Stimulated activated CD8-positive, alpha-beta memory T cell treated with anti-CD3 and anti-CD28 coated beads, Interleukin-15, amount 100 ng/mL, for 1 hour (primary cell): ENCODE measurements at places on chromosomes 2 and 18.

DNA sequence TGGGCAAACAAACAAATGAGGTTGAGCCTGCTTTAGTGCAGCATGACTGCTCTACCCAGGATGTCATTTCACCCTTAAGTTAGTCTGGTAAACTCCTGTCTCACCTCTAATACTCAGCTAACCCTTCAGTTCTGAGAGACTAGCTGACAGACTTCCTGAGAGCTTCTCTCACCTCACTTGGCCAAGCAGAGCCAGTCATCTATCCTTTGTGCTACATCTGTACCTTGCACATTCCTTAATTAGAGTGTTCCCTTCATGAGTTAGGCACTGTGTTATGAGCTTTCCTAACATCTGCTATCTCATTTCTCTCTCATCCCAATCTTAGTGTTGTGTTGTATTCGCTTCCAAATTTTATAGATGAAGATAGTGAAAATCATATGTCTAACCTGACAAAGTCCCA, 220.1 kb upstream of the PIK3C3 start:
- DNase-seq = no peak

DNA sequence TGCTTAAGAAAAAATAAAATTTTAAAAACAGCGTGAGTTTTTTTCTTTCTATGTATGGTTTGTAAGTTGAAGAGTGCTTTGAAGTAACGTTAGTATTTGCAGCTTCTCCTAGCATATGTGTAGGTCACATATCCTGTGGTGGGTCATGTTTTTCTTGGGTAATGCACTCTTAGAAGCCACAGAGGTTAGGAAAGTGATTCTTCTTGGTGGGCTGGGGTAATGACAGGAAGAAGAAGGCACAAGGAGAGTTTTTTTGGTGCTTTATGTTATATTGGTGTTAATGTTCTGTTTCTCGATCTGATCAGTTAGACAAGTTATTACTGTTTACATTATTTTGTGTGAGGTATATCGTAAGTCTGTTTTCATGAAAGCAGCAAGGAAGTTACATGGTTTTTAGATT, 109.0 kb downstream of the ICA1L start:
- DNase-seq = no peak

DNA sequence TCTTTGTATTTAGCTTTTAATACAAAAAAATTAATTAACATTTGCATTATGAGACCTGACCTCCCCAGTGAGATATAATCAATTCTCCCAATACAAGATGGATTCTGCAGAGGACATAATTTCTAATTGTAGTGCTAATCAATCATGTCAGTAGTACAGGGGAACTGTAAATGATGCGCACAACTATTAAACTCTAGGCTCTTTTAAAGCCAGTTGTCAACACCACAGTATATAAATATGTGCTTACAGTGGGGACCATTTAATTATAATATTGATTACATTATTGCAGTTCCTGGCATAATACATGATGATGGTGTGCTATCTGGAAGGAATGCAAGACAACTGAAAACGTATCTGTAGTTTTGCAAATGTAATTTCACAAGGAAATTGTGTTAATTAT, 285.6 kb upstream of the EPHA4 start:
- no peak for DNase-seq

- no peak for DNase-seq
These were observed 47.9 kb upstream of the B3GNT7 start for GRCh38 chr2:231347638-231348037.

GRCh38 chr2:43737855-43738254, 36.0 kb upstream of the DYNC2LI1 start:
- DNase-seq = no peak

GRCh38 chr2:135142323-135142722, 90.2 kb downstream of the RAB3GAP1 start:
- no peak for DNase-seq

DNA sequence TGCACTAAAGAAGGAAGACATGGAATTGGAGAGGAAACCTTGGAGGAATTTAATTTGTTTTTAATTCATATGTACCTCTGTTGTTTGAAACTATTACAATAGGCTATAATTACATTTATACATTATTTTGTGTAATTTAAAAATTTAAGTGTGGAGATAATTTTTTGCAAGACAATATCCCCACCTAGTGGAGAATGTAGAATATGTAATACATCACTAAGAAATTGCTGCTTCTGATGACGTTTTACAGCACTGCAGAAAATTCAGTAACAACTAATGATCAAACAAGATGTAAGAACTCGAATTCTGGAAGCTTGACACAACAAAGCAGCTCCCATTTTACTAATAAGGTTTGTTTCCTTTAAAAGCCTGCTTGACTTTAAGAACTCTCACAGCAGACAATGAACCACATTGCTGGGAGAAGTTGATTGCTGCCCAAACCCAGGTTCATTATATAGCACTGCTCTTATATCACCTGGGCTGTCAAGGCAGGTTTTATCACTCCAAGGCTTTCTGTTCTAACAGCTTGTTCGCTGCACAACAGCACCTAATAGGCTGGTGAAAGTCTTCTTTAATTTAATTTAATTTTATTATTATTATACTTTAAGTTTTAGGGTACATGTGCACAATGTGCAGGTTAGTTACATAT, 53.4 kb downstream of the THADA start:
- no peak for DNase-seq

DNA sequence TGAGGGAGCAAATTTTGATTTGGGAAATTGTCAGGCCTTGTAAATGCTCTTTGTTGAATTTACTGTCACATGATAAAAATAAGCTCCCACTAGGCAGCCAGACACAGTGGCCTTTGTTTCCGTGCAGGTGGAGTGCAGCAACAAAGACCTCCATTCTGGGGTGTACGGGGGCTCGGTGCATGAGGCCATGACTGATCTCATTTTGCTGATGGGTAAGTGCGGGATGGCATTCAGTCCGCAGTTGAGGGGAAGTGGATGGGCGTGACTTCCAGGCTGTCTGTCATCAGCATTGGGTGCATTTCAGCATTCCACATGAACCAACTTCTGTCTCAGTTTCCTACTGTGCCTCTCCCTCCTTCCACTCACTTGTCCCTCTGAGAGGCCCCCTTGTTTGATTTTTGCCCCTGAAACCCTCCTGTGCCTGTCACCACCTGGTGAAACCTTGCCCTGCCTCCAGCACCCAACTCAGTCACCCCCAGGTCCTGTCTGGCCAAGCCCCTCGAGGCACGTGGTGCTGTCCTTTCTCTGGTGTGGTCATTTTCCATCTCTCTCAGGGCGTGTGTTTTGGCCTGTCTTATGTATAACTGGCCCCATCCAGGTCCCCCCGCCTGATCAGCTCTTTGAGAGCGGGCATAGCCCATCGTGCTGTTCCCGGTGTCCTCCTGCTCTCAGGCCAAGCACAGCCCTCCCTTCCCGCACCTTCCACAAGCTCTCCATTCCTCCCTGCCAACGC, 16.3 kb downstream of the CNDP2 start:
- DNase-seq = no peak

GRCh38 chr2:168816369-168816768, 13.9 kb downstream of the NOSTRIN start:
- DNase-seq = no peak

DNA sequence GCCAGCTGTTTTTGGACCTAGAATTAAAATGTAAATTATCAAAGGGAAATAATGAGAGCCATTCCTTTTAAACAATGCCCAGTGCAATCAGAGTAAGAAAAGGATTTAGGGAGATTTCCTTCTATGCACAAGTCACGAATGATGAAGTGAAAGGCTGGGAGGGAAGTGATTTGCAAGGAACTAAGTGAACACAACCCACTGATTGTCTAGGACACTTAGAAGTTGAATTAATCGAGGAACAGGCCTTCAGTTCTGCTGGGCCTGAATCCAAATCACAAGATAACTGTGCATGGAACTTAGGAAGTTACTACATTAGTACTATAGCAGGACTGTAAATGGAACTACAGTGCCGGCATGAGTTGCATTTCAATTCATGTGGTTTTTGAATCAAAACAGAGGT, 17.7 kb downstream of the MAP2 start:
- DNase-seq = no peak

DNA sequence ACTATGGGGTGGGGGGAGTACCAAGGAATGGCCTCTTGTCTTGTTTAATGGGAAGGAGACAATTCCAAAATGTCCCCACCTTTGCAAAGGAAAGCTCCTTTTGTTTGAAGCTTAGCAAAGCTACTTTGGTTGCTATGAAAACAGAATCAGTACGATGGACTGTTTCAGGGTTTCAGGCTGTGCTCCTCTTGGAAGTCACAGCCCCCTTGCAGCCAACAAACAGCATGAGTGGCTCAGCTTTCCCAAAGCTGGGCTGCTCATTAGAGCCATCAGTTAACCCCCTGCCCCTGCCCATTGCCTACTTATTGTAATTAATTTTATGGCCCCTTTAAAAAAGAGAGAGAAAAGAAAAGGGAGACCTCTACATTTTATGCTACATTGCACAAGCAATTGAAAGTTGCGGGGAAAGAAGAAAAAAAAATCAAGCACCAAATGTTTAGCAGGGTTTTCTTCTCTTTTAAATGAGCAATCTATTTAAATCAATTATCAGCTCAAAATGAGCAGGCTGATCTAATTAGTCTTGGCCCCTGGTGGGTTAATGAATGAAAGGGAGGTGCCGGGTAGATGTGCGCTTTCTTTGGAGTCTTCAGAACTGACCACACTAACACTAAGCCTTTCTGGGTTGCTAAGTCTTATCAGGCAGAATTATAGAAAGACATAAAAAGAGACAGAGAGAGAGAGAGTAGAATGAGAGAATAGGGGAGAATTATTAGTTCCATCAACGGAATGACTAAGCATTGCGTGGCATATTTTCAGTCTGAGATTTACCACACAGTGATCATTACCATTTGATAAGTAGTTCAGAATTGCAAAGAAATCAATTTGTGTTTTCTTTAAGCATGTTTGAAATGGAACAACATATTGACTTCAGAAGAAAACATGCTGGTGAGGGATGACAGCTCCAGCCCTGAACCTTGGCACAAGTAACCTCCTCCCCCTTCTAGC, 284.9 kb downstream of the INSIG2 start:
- DNase-seq = no peak

- DNase-seq = no peak
These were observed 1.1 kb downstream of the EVA1A start for GRCh38 chr2:75559680-75560021.

- no peak for DNase-seq
These were observed 270.6 kb downstream of the CELF4 start for GRCh38 chr18:37294951-37295350.

DNA sequence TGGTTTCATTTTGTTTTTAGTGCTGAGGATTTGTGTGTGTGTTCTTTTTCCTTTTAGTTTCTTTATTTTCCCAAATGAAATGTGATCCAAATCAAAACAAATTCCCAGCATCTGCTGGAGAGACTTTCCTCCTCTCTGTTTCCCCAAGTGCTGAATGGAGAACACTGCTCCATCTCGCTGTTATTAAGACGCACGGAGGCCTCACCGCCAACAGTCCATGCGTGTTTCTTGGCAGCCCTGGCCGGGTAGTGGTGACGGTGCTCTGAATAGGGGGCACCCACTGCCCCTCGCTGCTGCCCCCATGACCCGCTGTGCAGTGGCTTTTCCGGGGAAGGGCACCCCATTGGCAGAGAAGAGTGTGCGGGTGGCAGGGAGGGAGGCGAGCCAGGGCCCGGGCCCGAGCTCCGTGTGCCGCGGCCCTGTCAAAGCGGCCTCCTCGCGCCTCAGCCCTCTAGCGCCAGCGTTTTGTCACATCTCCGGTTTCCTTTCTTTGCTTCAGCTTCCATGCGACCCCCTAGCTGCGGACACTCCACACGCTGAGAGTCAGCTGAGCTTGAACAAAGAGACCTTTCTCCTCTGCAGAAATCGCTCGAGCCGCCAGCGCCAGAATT, 473.7 kb upstream of the SALL3 start:
- no peak for DNase-seq

DNA sequence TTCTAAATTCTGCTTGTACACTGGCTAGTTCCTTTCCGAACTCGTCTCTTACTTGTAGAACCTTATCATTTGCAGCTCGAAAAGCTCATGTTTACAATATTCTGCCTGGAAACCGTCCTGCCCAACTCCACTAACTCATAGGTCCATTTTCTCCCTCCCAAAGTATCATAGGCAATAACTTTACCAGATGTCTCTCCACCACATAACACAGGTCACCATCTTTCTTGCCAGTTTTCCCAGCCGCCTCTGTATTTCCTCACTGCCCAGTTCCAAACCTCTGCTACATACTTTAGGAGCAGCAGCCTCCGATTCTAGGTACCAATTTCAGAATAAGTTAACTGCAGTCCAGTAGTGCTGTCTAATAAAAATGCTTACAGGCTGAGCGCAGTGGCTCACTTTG, 259.5 kb downstream of the GLI2 start:
- DNase-seq = no peak

- no peak for DNase-seq
These were observed 39.5 kb downstream of the UGP2 start for GRCh38 chr2:63881205-63881604.

DNA sequence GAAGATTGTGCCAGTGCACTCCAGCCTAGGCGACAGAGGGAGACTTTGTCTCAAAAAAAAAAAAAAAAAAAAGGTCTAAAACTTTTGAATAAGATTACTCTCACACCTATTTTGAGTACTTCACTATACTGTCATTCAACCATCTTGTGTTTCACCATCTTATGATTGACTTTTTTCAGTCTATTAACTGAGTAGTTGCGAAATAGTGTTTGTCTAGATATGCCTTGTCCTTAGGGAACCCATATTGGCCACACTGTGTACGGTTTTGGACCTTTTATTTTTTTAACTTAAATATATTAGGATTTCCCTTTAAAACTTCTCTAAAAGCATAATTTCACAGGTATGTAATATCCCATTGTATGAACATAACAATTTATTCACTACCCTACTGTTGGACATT, 72.3 kb downstream of the ALMS1 start:
- DNase-seq = no peak

GRCh38 chr18:76721207-76721996, 101.0 kb upstream of the ZNF236 start:
- peak; percentile 28 for DNase-seq

- no peak for DNase-seq
These were observed 98.6 kb downstream of the NOL10 start for GRCh38 chr2:10591207-10591606.

DNA sequence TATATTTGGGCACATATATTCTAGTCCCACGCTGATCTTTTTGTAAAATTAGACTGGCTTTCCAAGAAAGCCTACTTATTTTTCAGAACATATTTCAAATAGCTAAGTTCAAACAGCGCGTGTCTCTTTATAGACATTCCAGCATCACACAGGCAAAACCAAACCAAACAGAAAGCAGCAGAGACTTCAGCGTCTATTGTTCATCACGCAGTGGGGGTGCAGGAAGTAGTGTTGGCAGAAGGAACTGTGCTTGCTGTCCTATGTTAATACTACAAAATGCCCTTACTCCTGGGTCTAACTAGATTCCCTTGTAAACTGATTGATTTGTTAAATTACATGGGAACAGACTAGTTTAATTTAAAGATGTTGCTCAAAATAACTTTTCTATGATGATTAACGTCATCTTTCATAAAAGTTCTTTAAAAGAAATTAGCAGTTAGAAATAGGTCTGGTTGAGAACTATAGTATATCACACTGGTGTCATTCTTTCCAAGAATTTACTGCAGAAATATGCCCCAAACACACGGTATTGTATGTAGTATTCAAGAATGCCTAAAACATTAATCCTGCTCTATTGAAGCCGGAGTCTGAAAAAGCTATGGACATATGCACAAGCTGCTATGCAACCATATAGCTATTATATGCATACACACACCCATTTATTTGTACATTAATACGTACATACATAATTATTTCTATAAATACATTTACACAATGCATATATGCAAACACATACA, 436.3 kb downstream of the CBLN2 start:
- no peak for DNase-seq
